Coronary artery (tissue), 2 donors: ENCODE measurements at places on chromosomes 2 and 18.

- DNase-seq: no peak
Observed at GRCh38 chr2:128536925-128537620, 218.4 kb upstream of the HS6ST1 start.

- no peak for DNase-seq
Observed at GRCh38 chr2:6369266-6369665, 496.4 kb downstream of the CMPK2 start.

DNA sequence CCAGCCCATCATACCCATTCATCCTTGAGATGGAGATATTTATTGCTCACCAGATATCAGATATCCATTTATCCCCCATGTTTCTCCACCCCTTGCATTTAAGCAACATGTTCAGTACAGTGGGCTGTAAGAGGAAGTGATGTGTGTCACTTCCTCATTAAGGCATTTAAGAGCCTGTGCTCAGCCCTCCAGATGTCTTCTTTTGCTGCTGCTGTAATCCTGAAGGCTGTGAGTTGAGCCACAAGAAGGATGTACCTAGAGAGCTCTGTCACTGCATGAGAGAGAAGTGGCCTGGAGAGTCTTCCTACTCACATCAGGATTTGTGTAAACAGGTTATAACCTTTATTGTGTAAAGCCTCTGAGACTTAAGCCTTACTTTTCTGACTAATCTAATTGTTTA, 151.8 kb upstream of the UNC80 start:
- DNase-seq: no peak

GRCh38 chr2:111162718-111163331, 42.1 kb downstream of the BCL2L11 start:
- no peak for DNase-seq

- DNase-seq: no peak
Observed at GRCh38 chr2:194096402-194096801, 1560.6 kb upstream of the SLC39A10 start.

DNA sequence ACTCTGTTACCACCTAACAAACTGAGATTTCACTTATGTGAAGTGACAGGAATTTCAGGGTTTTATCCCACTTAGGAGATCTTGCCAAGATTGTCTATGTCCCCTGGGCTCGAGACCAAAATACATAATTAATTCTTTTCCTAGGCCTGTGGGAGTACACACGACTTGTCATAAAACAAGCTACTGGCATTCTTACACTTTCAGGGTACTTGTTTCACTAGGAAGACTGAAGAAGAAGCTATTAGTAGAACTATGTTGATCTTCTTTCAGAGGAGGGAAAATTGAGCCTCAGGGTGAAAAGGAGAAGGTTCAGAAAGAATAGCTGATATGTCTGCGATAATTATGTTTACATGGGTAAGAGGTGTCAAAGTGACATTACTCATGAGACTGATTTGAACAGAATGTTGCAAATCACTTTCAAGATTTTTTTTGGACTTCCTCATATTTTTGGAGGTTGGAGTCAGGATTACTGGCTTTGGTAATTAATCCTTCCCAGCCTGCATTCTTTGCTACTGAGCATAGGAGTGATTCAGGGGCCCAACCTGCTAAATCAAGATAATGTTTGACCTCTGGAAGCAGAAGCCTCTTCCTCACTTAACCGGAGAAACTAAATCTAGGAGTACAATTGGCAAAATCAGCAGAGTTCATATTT, 240.0 kb upstream of the NT5C1B start:
- no peak for DNase-seq

DNA sequence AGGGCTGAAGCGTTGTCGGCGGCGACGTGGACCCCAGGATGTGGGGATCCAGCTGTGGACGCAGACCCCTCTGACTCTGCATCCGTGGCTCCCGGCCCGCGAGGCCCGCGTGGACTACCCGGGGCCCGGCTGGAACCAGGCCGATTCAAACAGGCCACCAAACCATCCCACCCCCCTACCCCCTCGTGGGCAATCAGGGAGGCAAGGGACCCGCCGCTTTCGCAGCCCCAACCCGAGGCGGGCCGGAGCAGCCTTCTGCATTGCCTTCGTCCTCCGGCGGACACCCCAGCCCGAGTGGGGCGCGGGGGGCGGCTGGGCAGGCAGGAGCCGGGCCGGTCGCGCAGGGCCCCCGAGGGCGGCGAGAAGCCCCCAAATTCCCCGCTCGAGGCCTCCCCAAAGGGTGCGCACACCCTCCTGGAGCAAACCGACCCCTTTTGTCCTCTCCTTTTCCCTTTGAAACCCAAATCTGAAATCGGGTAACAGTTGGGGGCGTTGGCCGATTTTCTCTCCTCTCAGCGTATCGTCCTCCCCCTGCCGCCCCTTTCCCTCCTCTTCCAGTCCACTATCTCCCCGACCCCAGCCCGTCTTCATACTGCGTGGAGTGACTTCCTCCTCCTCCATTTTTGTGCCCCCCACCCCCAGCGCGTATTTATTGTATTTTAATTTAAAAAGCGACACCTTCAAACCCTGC, 7.4 kb downstream of the SP9 start:
- DNase-seq: no peak

DNA sequence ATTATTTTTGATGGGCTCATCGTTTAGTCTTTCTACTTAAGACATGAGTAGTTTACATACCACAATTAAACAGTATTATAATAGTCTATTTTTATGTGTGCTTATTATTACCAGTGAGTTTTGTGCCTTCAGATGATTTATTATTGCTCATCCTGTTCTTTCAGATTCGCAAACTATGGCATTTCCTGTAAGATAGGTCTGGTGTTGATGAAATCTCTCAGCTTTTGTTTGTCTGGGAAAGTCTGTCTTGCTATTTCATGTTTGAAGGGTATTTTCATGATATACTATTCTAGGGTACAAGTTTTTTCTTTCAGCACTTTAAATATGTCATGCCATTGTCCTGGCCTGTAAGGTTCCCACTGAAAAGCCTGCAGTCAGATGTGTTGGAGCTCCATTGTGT, 101.3 kb downstream of the DNAH7 start:
- DNase-seq: no peak

DNA sequence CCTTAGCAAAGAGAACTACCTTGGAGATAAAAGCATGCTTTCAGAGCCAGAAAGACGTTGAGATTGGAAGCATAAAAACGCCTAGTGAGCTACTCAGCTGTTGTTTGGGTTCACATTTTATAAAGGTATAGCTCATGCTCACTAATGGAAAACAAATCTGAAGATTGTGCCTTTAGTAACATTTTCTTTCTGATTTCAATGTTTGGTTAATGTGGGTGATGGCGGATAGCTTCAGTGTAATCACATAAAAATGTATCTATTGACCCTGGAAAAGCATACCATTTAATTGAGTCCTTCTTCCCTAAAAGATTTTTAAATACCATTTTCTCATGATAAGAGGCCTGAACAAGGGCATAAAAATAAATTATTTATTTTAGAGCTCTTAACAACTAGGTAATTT, 73.4 kb downstream of the DTNA start:
- DNase-seq: no peak

GRCh38 chr2:122519366-122519765, 763.9 kb downstream of the TSN start:
- DNase-seq: no peak

- DNase-seq: no peak
Observed at GRCh38 chr2:154686162-154686561, 12.3 kb upstream of the KCNJ3 start.

DNA sequence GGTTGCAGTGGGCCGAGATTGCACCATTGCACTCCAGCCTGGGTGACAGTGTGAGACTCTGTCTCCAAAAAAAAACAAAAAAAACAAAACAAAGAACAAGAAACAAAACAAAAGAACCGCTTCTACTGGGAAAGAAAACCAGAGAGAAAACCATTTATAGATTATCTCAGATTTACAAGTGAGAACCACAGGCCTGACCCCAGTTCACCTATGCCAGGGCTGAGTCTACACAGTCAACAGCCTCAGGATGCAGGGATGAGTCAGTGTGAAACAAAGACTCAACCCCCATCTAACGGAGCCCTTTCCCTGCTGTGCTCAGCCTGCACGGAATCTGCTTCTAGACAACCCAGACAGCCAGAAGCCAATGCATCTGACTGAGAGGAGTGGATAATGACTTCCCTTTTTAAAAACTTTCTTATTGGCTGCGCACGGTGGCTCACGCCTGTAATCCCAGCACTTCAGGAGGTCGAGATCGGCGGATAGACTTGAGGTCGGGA, 25.5 kb upstream of the YWHAQ start:
- no peak for DNase-seq

GRCh38 chr2:115075800-115076199, 633.4 kb downstream of the DPP10 start:
- DNase-seq: no peak

GRCh38 chr2:74225698-74226459, 27.5 kb downstream of the MTHFD2 start:
- no peak for DNase-seq

GRCh38 chr2:37637190-37637860, 34.1 kb downstream of the CDC42EP3 start:
- DNase-seq: no peak

DNA sequence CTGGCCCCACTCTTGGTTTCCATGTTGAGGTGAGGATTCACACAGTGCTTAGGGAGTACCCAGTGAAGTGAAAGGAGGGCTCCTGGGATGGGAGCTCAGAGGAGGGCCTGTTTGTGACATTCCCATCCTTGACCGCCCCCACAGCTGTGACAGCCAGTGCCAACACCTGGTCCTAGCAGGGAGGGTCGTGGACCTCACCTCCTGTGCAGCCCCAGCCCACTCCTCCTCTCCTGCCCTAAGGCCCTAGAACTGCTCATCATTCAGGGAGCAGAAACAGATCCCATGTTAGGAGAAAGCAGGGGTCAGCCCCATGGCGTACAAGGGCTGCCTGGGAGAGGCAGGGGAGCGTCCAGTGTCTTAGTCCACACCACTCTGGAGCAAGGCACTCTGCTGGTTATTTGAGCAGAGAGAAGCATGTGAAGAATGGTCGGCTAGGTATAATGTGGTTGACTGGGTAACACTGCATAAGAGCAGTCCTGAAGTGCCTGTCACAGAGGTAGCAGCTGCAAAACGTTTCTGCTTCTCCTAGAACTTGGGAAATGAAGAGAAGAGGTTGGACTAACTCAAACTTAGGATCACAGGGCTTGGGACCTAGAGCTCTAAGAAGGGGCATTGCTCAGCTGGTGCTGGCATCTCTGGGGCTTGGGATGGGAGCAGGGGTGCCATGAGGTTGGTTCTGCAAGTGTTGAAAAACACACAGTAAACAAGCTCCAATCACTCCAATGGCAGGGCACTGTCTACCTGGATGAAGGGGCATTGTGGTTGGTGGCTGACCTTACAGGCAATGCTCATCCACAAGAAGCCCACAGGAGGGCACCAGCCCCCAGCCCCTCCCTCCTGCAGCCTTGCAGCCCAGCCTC, 55.6 kb downstream of the FAM168B start:
- DNase-seq: no peak

DNA sequence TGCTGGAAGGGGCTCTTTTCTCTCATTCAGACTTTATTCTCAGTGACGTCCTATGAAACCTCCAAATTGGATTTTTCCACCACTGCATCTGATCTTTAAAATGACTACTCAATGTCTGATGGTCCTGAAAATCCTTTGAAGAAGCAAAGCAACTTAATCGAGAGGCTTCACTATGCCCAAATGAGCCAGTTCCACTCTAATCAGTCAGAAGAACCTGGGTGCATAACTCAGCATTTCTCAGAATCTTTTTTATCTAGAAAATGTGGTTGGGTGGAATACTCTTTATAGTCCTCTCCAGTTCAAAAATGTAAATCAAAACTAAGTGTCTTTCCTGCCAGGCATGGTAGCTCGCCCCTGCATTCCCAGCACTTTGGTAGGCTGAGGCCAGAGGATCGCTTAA, 60.7 kb downstream of the PRELID3A start:
- DNase-seq: no peak

- no peak for DNase-seq
Observed at GRCh38 chr2:240130393-240131195, 5.5 kb downstream of the COPS9 start.

GRCh38 chr18:28176948-28177827, at the start of gene CDH2:
Gene CDH2, minus strand, starts transcription at chr18:28177130. Its CDS starts 108 bp downstream, at chr18:28177022.
- peak; percentile 82 for DNase-seq

DNA sequence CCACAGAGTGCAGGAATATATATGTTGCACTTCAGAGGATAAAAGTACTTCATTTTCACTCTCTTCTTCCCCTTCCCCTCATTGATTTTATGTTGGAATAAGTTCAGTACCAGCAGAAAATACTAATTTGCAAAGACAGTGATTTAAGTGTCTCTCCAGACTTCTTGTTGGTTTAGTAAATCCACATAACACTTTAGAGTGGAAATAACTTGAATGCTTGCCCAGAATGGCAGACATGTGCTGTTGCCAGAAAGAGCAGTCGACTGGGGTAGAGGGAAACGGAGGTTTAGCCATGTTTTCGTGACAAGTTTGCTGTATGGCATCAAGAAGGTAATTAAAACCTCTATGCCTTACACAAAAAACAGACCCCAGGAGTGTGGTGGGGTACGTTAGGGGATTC, 246.0 kb upstream of the CXCR4 start:
- no peak for DNase-seq

GRCh38 chr18:66833646-66834045, 229.8 kb upstream of the CDH19 start:
- no peak for DNase-seq

DNA sequence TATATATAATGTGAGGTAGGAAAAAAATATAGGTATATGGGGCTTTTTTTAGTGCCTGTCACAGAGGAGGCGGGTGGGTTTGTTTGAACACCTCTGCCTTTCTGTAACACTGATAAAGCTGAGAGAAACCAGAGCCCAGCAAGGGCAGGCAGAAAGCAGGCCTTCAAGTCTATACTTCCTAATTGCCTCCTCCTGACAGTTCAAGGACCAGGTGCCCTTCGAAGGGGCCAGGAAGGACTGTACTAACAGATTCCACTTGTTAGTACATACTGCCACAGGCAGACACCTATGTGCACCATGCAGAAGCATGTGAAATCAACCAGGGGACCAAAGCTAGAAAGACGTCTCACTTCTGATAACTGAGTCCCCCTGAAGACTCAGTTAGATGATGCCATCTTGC, 13.8 kb downstream of the SLC1A4 start:
- DNase-seq: no peak

DNA sequence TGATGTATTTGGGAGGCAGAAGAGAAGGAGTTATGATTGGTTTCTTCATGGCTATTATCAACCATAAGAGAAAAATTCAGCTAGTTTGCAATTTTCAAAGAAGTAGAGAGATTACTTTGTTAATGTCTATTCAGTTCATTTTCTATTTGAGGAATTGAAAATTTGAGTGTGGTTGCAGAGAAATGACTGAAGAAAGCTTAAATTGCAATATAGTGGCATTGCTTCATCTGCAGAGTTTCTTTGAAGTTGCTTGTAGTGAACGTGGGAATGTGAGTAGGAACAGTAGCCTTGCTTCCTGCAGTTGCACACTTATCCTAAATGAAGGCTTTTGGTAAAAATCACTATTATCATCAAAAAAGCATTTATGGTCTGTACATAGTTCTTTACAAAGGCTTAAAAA, 14.7 kb upstream of the CYRIA start:
- no peak for DNase-seq

DNA sequence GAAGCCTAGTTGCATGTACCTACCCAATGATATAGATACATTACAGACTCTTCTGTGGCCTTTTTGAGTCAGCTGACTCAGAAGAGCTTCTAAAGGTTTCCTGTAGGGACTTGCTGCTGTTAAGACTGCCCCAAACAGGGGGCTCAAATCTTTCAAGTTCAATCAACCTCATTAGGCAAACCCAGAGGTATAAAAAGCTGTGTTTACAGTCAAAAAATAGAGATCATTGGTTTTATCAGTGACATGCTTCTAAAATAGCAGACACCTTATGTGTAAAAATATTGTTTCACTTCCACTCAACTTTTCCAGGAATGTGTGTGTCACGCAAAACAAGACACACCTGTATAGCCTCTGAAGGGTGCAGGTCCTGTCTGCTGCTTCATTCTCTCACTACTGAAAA, 624.3 kb upstream of the FANCL start:
- no peak for DNase-seq
